ENCODE measurements at places on chromosomes 4 and X. TPM values are rescaled to one million over a fixed set of nuclear protein-coding genes. Genes with fewer than 3 reads are reported as not detected.

TBC1D9 gene
- 4.9 TPM for total RNA-seq

DNA sequence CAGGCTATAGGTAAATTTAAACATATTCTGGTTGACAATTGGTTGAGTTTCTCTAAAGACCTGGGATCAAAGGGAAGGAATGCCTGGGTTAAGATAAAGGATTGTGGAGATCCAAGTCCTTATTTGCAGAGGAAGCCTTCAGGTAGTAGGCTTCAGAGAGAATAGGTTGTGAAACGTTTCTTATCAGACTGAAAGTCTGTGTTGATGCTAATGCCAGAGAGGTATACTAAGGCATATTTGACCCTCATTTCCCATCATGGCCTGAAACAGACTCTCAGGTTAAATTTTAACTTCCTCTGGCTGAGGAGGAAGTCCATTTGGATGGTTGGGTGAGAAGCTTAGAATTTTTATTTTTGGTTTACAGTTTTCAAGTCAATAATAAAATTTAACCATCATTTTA, 48.1 kb downstream of the UGT2A2 start:
- no peak for DNase-seq

DNA sequence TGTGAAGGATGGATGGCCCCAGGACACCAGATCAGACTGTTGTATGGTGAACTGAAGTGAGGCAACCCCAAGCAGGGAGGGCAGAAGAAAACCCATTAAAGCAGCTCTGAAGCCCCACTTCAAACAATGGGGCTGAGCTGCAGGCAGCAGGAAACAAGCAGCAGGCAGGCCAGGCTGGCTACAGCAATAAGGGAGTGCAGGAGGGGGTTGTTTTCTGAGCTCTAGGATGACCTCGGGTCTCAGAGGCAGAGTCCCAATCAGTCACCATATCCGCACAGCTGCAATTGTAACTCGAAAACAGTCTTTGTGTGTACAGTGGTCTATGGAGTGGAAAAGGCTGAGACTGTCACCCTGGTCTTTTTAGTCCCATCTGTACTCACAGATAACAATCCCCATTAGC, 90.4 kb downstream of the COL4A6 start:
- DNase-seq, result no peak

- DNase-seq, result no peak
Measured at GRCh38 chr4:184165291-184165690, 52.4 kb downstream of the ENPP6 start.

DNA sequence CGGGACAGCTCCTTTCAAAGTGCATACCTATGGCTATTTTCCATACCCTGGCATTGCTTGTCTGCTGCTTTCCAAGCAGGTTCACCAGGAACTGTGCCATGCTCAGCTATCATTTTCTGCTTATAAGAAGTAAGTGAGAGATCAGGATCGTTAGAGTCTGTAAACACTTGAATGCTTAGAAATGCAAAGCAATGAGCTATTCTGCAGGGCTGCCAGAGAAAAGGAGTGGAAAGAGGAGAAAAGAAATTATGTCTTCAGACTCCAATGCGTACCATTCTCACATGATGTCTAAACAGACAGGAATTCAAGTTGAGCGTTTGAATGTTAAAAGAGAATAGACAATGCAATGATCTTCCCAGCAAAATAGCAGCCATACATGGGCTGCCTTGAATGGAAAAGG, 245.5 kb upstream of the SLC7A11 start:
- DNase-seq, result no peak

DNA sequence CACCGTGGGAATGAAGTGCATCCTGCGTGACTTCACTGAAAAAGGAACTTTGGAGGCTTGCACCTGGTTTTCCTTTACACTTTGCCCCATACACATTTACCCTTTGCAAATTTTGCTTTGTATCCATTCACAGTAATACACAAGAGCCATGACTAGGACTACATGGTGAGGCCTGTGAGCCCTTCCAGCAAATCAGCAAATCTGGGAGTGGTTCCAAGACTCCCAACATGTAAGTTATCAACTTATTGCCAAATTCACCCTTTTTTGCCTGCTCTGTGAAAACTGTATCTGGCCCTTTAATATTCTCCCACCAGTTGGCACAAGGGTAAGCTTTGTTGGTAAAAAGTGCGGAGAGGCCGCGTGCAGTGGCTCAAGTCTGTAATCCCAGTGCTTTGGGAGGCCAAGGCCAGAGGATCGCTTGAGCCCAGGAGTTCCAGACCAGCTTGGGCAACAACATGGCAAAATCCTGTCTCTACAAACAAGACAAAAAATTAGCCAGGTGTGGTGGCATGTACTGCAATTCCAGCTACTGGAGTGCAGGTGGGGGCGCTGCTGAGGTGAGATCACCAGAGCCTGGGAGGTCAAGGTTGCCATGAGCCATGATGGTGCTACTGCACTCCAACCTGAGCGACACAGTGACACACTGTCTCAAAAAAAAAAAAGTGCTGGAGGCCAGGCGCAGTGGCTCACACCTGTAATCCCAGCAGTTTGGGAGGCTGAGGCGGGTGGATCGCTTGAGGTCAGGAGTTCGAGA, 5.0 kb downstream of the PRMT9 start:
- DNase-seq, result peak; percentile 42

GRCh38 chrX:141405486-141405852, 163.2 kb upstream of the SPANXC start:
- DNase-seq, result no peak

TCP11X2 gene
- total RNA-seq, result 0.24 TPM

GRCh38 chr4:77699731-77700210, 94.2 kb downstream of the CXCL13 start:
- peak; percentile 89 for DNase-seq

IQCM gene
- not detected for total RNA-seq

GRCh38 chr4:145679991-145680455, at the start of gene C4orf51:
C4orf51 (plus strand) TSS chr4:145680146; CDS start chr4:145680204, 58 bp downstream.
- peak; percentile 52 for DNase-seq
